Stimulated activated CD4-positive, alpha-beta T cell treated with anti-CD3 and anti-CD28 coated beads, Interleukin-4, amount 100 ng/mL, for 1 hour (primary cell): ENCODE measurements at places on chromosomes 1 and 21.

- DNase-seq, result no peak
Observed at GRCh38 chr1:223733898-223734852, 21.8 kb downstream of the CAPN2 start.

DNA sequence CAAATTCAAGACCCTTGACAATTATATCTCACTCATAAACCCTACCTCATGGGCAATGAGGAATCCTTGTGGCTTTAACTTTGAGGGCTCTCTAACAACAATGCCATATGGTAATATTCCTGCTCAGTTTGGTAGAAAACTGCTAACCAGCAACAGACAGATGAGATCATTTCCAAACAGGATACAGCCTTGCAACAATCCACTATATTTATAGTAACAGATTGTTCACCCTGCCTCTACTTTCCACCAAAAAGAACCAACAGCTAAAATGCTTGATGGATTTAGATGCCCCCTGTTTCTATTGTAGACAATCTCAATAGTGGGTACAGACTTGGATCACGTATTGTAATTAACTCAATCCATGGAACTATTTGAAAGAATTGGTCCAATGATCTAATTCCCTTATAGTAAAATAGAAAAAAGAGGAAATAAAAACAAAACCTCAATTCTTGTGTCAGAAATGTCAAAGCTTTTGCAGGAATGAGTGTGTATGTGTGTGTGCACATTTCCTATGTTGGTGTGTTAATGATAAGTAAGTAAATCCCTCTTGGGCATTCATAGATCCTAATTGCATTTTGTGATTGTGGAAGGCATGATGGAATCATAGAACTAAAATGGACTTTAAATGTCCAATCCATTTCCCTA is 100.0 kb upstream of the EDEM3 start:
- DNase-seq, result no peak

DNA sequence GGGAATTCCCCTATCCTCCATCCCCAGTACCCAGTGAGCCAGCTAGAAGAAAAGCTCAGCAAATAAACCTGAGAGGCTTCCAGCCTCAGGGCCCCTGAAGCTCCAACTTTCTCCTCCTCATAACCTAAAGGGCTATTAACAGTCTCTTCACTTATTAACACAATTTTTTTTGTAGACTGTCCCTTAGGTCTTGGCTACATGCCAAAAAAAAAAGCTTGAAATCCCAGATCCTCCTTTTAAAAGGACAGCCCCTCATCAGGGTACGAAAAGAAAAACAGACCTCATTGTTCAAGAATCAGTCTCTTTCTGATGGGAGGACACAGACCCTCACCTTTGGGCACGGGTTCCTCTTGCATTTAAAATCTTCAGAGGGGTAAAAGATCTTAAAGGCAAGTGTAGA is 72.8 kb upstream of the CD1D start:
- no peak for DNase-seq

- no peak for DNase-seq
Observed at GRCh38 chr1:209398313-209398991, 185.1 kb upstream of the CAMK1G start.

DNA sequence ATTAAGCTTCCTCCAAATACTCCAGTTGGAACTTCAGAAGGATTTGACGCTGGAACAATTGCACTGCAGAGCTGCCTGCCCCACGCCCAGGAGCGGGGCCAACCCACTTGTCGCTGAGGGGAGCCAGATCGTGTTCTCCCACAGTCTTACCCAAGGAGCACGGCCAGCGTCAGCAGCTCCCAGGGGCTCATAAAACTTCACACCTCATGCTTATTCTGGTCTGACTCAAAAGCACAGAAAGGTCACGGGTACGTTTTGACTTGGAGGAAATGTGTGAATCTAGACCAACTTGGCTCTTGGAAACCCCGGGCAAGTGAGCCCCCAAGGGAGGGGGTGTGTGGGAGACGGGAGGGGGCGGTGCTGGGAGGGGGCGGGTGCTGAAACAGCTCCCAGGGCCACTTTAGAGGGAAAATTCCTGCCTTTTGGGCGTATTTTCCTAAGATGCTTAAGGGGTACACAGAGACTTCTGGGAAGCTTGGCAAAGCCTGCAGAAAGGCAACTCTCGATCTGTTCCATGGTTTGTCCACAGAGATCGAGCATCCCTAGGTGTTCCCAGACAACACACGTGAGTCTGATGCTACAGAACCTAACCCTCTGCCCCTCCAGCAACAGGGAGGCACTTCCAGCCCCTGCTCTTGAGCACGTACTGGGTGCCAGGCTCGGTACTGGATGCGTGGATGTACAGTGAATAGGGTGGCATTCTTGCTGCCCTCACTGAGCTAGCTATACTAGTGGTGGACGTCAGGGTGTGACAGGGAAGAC is 98.9 kb downstream of the DHRS3 start:
- peak; percentile 27 for DNase-seq

- no peak for DNase-seq
Observed at GRCh38 chr1:227959325-227959860, 11.7 kb upstream of the WNT9A start.

DNA sequence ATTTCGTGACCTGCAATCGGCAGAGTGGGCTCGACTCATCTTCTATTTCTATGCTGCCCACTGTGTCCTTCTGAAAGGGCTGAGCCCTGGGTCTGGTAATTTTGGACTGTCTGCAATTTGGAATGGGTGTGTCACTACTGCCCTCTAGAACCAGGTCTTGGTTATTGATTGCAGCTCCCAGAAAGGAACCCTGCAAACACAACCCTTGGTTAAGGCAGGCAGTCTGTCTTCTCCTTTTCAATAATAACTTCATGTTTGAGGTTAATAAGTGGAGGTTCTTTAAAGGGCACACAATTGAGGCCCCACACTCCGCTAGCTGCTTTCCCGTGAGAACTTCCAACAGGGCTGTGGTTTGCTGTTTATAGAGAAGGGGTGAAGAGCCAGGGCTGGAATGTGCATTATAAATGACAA is 79.9 kb upstream of the LYST start:
- no peak for DNase-seq

- peak; percentile 2 for DNase-seq
Observed at GRCh38 chr21:32726839-32727686, 750 bp downstream of the SYNJ1 start.

- DNase-seq, result no peak
Observed at GRCh38 chr1:104726917-104727316, 977.2 kb downstream of the AMY1C start.

DNA sequence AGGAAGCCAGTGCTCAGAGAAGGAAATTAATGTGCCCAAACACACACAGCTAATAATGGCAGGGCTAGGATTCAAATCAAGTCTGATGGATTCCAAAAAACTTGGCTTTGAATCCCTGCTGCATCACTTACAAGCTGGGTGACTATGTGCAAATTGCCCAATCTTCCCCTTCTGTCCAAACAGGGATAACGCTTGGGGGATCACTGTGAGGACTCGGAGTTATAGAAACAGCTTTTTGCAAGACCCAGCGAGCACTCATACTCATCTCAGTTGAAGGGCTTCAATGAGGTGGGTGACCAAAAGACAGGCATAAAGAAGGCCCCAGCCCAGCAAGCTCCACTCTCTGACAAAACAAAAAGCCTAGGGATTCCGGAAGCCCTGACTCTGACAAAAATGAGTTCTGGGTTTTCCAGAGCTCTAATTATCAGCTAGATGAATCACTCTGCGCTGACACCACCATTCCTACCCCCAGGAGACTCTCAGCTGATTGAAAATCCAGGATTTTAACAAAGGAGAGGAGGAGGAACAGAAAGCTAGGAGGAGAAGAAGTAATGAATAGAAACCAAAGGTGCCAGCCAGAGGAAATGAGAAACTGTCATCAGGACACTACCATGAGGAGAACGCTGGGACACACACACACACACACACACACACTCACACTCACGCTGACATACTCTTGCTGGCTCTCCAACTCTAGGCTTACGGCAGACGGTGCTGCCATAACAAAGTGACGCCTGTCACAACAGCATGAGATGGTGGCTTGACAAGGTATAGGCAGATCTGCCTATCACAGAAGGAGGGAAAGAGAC is 1.6 kb upstream of the STK40 start:
- no peak for DNase-seq

DNA sequence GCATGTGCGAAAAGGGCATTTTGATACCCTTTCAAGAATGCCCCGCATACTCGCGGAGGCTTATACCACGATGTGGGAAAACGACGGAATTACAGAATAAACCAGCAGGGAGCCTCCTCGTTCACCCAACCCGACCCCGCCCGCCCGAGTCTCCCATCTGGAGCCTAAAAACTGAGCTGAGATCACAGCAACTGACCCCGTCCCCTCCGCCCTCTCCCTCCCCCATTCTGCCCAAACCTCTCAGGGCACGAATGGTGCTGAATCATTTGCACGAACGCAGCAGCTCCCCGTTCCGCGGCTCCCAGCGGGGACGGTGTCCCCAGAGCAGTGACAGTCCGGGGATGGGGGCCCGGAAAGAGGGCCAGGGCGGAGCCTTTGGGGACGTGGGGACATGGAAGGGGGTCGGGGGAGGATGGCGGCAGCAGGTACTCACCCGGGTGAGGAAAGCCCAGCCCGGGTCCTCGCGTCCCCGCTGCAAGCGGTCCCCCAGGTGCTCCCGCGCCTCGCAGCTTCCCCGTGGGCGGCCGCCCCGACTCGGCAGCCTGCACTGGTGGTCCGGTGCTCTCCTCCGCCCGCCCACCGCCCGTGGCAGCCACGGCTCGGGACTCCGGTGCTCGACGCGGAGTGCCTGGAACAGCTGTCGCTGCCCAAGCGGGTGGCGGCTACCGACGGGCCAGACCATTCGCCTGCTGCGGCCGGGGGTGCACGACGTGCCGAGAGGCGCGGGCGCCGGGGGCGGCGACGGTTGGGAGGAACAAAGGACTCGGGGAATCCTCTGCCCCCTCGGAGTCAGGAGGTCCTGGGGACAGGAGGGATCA is at the start of gene TTLL7:
Gene TTLL7, minus strand, starts transcription at position 635 of the 818 bp plus-strand sequence. CDS start 46,921 bp downstream, outside the sequence.
- DNase-seq, result peak; percentile 58

DNA sequence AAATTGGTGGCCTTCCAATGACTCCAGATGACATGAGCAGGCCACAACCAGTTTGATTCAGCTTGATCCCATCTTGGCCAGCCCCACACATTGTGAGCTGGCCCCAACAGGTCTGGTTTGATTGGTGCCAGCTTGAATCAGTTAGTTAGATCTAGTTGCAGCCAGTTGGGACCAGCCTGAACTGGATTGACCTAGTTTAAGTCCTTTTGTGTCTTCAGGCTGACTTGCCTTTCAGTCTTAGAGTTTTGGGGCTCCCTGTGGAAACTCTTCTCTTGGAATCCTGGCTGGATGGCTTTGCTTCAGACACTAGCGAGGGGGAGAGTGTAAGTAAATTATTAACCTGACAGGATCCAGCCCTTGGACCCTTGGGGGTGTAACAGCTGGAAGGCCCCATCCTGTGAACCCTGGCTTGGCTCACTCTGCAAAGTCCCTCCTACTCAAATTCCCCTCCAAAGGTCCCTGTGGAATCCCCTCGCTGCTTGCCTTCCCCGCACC is 36.2 kb upstream of the POU3F1 start:
- no peak for DNase-seq

DNA sequence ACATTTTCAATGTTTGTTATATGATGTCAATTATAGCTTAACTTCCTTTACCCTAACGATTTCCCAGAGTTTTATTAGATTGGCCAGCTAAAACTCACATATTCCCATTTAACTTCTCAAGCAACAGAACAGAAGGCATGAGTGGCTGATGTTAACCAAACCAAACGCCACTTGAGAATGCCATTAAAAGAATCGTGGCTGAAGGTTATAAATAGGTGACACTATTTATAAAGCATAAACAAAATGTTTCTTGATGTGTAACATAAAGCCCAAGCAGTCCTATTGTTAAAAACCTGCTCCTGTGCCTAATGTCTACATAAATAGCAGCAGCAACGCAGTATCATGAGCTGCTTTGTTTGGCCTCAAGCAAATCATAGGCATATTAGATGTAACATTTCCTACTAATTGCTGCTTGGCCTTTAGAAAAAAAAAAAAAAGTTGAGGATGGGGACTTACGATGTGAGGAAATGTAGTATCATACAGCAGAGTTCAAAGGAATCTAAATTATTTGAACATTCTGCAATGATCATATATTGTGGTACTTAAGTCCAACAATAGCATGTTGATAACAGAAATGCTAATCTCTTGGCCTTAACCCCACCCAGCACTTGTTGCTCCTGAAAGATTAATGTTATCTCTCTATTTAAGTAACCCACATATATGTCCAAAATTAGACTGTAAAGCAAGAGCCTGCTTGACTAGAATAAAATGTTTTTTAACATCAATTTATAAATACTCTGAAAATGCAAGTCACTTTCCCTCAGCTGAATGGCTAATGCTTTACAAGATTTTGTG is 106.0 kb downstream of the ESRRG start:
- DNase-seq, result no peak

GRCh38 chr1:156943756-156944155 is 23.3 kb downstream of the LRRC71 start:
- no peak for DNase-seq

- no peak for DNase-seq
Observed at GRCh38 chr1:16342331-16343062, 9.8 kb downstream of the FBXO42 start.

DNA sequence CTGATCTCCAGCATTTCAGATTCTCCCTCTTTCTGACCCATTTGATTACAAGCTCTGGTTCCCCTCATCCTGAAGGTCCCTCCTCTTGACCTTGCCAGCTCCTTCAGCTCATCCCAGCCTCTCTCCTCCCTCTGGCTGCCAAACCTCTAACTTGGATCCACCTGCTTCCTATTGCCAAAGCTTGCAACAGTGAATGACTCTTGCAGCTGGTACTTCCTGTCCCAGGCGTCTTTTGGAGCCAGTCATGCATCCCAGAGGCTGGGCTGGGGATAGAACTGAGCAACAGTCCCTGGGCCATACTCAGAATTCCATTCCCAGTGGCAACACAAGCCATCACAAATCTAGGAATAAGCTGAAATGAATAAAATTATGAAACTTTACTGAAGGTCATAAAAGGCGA is 27.7 kb upstream of the SPOCD1 start:
- DNase-seq, result no peak

- DNase-seq, result no peak
Observed at GRCh38 chr1:79012500-79012899, 6.0 kb upstream of the ADGRL4 start.

DNA sequence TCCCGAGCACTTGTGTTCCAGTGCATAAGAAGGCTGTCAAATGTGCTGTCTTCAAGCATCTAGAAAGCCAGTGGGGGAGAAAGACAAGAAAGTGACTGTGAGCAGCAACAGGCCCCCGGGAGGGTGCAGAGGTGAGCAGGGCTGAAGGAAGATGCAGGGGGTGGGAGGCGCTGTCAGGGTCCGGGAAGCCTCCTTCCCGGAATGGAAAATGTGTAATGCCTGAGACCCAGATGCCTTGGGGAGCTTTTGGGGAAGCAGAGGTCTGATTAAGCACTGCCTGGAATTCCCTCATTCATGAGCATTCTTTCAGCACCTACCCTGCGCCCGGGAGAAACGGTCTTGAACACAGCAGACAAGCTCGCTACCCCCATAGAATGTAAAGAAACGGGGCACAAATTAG is 1.3 kb downstream of the NPHP4 start:
- DNase-seq, result no peak
